ENCODE measurements at places on chromosomes 4 and X.

GRCh38 chrX:68419975-68420374 is 13.3 kb downstream of the OPHN1 start:
- DNase-seq, result no peak

DNA sequence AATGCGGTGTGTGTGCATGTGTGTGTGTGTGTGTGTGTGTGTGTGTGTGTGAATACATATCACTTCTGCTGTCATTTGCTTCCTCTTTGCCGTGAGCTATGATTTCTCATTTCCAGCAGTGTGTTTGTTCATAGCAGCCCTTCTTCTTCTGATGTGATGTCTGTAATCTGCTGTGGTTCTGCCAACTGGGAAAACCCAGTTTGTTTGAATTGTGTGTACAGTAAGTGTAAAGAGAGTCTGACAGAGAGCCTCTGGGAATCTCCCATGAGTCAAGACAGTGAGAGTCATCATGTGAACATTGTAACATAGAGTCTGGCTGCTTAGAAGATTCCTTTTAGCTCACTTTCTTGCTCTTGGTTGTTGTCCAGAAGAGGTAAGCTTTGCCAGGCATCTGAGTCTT is 8.4 kb upstream of the NWD2 start:
- DNase-seq, result no peak

GRCh38 chr4:176044589-176044951 is 21.1 kb upstream of the WDR17 start:
- peak; percentile 69 for DNase-seq

DNA sequence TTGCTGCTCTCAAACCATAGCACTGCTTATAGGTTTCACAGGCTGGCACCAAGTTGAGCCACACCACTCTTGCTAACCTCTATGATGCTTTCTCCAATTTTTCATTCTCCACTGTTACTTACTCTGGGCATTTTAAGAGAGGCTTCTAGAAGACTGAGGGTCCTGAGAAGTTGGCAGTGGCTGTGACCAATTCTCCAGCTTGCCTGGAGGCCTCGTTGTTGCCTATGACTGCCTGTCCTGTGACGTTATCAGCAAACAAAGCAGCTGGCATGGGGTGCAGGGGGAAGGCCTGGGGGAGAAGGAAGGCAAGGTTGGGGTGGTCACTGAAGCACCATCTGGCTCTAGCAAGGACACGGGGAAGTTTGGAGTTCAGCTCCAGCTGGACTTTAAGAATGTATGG is 30.4 kb upstream of the PDLIM3 start:
- DNase-seq, result no peak

DNA sequence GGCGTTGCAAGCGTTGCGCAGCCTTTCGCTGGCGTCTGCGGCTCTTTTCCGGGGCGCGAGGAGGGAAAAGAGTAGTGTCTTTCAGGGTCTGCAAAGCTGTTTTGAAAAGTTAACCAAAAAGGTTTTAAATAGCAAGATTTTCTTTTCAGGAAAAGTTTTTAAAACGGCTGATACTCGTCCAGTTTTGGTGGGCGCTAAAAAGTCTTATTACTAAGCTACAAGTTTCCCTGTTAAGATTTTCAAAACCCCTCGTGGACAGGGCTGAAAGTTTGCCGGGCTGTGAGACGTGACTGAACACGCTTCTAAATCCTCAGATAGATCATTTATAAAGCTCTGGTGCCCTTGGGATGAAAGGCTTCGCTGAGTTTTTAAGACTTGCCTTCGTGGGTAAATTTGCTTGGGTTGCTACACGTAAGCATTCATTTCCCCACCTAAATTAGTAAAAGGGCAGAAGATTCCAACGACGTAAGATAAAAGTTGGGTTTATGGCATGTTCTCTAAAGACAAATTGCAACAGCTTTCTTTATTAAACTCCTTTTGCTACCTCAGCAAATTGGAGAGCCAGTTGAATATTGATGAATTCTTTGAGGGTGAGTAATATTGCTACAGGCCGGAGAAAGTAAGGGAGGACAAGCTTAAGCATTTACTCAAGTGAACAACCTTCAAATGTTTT is 91.5 kb downstream of the HPRT1 start:
- no peak for DNase-seq

GRCh38 chr4:162101337-162101736 is 62.5 kb downstream of the FSTL5 start:
- DNase-seq, result no peak

- no peak for DNase-seq
Observed at GRCh38 chr4:55382488-55383003, 13.2 kb upstream of the TMEM165 start.

- DNase-seq, result no peak
Observed at GRCh38 chrX:16638533-16638932, 11.4 kb upstream of the S100G start.

DNA sequence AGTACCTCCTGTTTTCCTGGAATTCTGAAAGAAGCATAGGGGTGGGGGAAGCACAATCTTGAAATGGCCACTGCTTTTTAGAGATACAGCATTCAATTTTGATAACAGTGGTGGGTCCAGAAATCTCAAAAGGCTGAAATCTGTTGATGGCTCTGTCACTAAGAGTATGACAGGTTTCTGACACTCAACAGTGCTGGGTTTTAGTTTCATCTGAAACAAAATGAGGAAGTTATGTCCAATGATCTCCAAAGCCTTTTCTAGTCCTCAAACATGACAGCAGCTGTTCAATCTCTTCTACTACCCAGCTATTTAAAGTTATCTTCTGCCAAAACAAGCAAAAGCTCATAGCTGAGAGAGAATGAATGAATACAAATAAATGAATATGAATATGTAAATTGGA is 110.5 kb downstream of the IL1RAPL1 start:
- DNase-seq, result no peak

DNA sequence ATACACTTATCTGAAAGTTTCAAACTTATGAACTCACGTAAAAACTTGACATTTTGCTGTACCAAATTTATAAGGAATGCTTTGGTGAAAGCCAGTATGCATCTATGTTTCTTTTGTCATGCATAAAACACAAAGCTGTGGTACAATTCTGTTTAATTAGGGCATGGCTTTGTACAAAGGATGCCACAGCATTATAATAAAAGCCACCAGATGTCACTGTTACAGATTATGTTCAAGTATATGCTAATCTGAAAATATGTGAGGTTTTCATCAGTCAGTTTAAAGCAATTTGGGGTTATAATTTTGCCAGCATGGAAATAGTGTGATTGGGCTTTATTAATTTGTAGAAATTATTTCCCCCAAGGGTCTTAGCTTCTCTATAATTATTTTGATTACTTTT is 69.0 kb downstream of the ATOH1 start:
- DNase-seq, result peak; percentile 24

- DNase-seq, result peak; percentile 37
Observed at GRCh38 chr4:120921456-120922380, 808 bp downstream of the PRDM5 start.

DNA sequence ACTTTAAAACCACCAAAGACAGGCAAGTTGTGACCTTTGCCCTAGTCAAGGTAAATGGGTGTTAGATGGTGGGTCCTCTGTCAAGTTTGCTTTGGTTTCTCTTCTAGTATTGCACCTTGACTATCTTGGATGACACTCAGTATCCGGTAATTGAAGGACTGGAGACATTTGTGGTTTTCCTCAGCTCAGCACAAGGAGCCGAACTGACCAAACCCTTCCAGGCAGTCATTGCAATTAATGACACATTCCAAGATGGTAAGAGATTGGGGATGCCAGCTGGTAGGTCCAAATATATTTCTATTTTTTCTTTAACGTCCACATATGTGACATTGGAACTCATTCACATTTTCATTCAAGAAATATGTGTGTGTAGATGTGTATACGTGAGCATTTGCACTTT is 69.3 kb upstream of the ANXA3 start:
- DNase-seq, result no peak

- DNase-seq, result no peak
Observed at GRCh38 chr4:7395645-7396044, 39.1 kb downstream of the PSAPL1 start.

GRCh38 chrX:122441451-122441850 is 742.6 kb upstream of the GRIA3 start:
- no peak for DNase-seq

DNA sequence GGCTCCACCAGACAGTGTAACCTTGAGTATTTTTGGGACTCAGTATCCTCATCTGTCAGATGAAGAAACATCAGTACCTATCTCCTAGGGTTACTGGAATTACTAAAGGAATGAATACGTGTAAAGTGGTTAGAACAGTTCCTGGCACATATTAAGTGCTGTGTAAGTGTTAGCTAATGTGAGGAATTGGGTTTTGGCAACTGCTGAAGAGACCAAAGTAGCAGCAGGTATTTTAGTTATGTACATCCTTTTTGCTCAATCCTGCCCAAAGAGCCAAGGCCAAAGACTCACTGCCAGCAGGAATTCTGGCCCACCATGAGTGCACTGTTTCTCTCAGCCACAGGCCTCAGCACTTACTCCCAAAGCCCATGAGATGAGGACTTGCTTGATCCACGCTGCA is 16.7 kb upstream of the MCF2 start:
- no peak for DNase-seq

DNA sequence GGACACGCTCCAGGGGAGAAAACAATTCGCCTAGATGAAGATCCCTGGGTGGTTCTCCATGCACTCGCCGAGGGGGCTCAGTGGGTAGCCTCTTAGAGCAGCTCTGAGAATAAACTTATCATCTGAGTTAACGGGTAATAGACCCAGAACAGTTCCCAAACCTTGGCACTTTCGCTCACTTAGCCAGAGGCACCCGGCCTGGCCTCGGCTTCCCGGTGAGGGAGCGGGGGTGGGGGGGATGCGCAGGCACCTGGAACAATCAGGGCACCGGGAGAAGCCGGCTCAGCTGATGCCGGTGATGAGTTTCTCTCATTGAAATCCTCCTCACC is 405 bp upstream of the ZAR1 start:
- DNase-seq, result no peak

- no peak for DNase-seq
Observed at GRCh38 chr4:142493255-142494110, 352.6 kb downstream of the INPP4B start.

GRCh38 chr4:148396986-148397673 is 45.1 kb downstream of the NR3C2 start:
- no peak for DNase-seq

DNA sequence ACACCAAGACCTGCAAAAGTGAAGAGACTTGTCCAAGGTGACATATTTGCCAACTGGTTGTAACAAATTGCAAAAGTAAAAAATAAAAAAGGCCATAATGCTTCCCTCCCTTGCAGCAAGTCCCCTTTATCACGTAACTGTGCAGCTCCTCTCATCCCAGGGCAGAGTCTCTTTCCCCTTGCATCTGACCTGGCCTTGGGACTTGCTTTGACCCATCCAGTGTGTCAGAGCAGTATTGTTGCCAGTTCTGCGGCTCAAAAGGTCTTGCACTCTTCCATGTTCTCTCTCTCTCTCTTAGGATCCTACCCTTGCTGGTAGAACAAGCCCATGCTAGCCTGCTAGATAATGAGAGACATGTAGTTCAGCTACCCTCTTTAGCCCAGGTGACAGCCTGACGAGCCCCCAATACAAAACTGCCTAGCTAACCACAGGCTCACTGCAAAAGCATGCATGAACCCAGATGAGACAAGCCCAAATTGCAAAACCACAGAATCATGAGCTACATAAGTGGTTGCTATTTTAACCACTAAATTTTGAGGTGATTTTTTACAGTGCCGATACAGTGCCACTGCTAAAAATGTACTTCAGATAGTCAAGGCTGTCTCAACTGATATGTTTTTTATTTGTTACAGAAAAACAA is 289.5 kb upstream of the PPARGC1A start:
- DNase-seq, result no peak

DNA sequence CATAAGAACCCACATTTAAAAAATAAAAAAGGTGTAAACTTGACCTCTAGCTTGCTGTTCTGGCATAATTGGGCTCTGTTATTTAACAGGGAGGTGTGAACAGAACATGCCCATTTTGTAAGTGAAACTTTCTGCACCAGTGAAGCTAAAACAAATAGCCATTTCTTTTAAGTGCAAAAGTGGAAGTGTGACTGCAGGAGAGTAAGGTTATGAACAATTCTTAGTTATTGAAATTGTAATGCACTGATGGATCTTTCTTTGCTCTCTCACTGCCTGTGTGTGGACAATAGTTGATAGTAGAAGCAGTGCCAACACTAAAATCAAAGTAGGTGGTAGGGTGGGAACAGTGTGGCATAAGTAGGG is 12.6 kb downstream of the P2RY10 start:
- DNase-seq, result no peak

- DNase-seq, result no peak
Observed at GRCh38 chr4:76235915-76236314, 15.6 kb upstream of the FAM47E start.

DNA sequence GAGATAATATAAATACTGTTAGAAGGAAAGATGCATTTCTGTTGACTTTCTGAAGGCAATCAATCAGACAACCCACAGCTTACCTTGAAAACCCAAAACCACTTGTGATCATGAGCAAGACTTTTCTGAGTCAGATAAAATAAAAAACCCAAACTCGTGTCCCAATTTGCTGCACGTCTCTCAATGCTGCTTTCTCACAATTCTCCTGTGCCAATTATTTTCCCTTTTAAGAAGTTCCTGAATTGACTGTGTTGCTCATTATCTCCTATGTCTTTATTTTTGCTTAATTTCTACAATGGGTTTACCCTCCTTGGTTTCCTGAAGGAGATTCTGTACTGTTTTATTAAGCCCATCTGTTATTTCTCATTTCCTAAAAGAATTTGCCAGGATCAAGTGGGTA is 1891.9 kb upstream of the PCDH10 start:
- DNase-seq, result no peak

- DNase-seq, result no peak
Observed at GRCh38 chr4:40502934-40503333, 126.7 kb downstream of the RBM47 start.

- DNase-seq, result no peak
Observed at GRCh38 chr4:2767046-2767704, 11.0 kb upstream of the TNIP2 start.

DNA sequence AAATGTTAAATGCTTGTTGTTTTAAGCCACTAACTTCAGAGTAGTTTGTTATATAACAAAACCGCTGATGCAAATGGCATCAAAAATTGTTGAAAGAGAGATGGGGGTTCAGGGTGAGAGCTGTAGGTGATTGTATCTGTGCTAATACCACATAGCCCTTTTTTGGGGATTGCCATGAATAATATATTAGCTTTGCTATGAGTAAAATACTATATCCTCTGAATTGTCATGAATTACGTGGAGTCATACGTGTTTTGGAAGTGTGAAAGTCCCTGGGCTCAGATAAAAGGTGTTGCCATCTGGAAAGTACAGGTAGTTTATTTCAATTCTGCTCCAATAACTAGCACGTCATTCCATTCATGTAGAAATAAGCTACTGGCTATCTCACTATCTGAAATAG is 30.6 kb downstream of the DYNLT3 start:
- DNase-seq, result no peak

DNA sequence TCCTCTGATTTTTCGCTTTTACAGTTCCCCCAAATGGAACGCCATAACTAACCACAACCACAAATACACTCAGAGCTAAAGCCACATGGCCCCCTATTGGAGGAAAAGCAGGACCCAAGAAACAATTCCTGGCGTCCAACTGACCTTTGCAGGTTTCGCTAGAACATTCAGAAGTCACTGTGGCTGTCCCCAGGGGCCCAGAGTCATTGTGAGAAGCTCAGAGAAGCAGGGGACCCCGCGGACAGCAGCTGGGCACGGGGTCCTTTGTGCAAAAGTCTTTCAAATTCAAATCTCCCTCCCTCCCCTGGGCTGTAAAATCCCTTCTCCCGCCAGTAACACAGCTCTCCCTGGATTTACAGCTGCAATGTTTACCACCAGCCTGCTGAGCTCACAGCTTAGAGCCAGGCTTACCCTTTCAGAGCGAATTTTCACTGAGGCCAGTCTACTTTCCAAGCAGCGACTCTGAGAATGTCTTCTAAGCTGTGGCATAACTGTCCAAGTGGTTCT is 214.8 kb downstream of the CRLF2 start:
- no peak for DNase-seq

- DNase-seq, result no peak
Observed at GRCh38 chrX:109862433-109862832, 129.4 kb upstream of the ACSL4 start.

All from pons (tissue), 1 donor.